ENCODE measurements at places on chromosomes 4 and X.
A peak's percentile ranks its signal among the peaks of the same experiment; 100 is the strongest.

- no peak for DNase-seq
Measured at GRCh38 chrX:154040307-154040756, 20.6 kb upstream of the IRAK1 start.

DNA sequence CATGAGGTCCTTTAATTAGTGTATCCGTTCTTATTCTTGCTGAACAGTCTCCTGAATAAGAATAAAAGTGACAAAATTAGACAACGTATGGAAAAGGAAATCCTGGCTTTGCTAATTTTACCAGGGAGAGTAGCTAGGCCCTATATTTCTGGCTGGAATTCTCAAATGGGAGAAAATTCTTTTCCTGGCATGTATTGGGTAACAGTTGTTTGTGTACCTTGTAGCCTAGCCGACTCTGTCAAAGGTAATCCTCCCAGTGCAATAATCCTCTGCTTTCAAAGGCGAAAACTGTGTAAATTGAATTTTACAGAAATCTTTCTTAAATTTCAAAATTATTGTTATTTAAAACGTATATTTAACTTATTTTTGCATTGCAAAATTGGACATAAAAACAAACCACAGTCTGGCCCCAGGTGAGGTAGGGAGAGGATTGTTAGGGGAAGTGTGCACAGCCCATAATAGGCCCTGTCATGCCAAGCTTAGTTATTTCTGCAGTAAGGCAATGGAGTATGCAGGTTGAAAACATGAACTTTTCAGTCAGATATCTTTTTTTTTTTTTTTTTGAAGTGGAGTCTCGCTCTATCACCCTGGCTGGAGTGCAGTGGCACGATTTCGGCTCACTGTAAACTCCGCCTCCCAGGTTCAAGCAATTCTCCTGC is 18.9 kb upstream of the TENM3 start:
- DNase-seq, result no peak

GRCh38 chrX:154351183-154352011 is 23.0 kb downstream of the FLNA start:
- no peak for DNase-seq

DNA sequence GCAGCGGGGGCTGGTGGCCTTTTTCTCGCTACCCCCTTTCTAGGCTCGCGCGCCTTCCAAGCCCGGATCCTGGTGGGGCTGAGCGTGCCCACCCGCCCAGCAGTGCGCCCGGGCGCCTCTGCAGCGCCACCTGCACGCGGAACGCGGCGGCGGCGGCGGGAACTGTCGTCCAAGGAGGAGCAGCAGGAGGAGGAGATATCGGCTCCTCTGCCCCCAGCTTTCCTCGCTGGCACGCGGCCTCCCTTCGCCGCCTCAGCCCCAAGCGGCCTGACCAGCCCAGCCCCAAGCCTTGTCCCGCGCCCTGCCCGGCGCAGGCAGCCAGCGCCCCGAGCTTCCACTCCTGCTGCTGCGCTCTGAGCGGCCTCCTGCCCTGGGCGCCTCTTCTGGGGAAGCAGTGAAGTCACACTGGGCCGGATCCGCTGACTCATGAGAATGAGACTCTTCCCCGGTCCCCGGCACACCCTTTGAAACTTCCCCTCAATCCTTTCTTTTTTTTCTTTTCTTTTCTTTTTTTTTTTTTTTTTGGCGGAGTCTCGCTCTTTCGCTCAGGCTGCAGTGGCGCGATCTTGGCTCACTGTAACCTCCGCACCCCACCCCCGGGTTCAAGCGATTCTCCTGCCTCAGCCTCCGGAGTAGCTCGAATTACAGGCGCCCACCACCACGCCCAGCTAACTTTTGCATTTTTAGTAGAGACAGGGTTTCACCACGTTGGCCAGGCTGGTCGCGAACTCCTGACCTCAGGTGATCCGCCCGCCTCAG is 10.6 kb upstream of the ELF4 start:
- DNase-seq, result peak; percentile 85

DNA sequence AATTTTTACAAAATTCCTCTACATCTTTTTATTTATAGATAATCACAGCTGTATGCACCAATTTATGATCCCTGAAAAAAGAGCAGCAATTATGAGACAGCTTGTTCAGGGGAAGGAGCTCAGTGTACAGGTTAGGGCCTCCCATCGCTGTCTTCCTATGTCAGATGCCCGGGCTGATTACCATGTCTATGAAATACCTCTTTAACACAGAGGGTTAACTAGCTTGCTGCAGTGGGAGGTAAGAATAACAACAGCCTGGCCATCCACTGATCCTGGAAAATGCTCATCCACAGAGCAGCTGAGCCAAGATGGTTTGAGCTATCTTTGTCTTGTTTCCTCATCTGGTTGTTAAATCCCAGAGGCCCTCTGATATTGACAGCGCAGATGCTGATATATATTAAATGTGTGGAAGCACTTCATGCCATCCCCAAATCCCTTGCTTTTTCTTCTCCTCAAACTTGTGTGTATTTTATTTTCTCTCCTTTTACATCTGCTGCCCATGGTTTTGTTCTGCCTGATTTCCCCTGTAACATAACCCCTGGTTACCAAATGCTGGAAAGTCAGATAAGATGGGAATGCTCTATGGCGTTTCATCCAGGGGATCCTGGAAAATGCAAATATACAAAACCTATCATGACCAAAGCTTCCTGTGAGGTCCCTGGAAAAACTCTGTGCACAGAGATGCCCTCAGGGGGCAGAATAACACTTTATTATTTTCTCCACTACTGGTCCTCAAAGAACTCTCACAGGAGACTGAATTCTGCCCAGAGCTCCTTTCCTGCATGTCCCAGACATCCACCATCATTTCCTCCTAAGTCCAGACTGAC is 85.8 kb upstream of the PUDP start:
- no peak for DNase-seq

DNA sequence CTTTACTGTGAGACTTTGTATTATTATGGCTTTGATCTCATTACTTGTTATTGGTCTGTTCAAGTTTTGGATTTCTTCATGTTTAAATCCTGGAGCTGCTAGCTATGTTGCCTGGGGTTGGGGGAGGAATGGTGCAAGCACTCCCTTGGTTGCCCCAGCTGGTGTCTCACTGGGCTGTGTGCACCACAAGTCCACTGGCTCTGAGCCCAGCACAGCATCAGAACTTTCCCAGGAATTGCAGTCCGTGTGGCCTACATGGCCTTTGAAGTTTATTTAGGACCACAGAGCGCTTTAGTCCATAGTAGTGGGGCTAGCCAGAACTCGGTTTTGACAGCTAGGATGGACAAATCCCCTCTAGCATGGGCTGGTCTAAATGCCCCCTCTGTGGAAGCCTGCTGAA is 278.8 kb upstream of the RPS6KA3 start:
- DNase-seq, result no peak

Measured in eye (tissue), 1 donor.